Tibial artery (tissue), 4 donors: ENCODE measurements at places on chromosomes 13 and 19.

DNA sequence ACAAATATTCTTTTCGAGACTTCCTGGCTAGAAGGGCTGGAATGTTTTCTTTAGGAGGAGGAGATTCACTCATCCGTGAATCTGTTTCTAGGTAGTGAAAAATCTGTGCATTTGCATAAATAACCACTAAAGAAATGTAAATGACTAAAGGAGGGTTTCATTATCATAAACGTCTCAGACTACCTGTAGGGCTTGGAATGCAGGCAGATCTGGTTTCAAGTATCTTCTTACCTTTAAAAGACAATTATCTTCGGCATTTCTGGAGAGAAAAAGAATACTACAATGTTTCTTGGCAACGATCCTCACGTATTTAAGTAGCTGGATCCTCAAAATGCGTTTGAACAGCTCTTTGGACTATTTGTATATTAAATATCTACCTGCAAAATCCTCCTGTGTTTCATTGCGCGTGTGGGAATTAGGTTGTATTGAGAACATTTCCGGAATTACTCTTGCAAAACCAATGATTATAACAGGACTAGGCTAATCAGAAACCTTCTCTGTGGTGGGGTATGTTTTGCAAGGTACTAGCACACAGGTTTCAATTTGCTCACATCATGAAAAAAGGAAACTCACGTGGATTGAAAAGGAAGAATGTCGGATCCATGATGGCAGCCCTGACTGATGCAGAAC is 291.1 kb upstream of the ARGLU1 start:
- DNase-seq = no peak

DNA sequence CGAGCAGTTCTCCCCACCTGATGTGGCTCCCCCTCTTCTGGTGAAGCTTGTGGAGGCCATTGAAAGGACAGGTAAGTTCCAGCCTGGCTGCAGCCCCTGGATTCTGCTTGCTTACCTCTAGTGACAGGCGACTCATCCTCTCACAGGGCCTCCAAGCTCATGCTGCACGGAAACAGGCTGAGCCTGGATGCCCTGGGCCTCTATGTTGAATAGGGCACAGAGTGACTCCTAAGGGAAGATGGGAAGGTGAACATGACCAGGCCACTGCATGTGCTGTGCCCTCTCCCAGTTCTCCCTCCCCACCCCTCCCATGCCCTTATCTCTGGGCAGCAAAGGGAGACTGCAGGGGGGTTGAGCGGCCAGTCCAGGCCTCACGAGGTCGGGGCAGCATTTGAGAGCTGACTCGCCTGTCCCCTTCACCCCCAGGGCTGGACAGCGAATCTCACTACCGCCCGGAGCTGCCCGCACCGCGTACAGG is 7.6 kb downstream of the PIK3R2 start:
- DNase-seq = no peak

DNA sequence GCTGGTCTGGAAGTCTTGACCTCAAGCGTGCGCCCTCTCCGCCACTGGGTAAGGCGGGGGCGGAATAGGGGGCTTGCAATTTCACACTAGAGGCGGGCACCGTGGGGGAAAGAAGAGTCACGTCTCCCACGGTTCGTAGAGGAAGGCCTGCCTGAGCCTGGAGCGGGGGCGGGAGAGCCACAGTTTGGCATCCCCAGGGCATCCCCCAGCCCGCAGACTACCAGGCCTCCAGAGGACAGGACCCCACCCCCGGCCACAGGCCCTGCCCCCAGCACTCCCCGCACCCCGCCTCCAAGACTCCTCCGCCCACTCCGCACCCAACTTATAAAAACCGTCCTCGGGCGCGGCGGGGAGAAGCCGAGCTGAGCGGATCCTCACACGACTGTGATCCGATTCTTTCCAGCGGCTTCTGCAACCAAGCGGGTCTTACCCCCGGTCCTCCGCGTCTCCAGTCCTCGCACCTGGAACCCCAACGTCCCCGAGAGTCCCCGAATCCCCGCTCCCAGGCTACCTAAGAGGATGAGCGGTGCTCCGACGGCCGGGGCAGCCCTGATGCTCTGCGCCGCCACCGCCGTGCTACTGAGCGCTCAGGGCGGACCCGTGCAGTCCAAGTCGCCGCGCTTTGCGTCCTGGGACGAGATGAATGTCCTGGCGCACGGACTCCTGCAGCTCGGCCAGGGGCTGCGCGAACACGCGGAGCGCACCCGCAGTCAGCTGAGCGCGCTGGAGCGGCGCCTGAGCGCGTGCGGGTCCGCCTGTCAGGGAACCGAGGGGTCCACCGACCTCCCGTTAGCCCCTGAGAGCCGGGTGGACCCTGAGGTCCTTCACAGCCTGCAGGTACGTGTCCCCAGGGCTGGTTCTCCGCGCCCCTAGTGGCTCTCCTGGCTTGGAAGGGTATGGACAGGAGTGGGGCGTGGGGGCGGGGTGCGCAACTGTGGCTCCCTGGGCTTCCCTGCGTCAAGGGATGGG is at the start of gene ANGPTL4:
TSS of gene ANGPTL4 (plus strand) at position 353 of the 969 bp plus-strand sequence. CDS start at position 520, 167 bp downstream.
- DNase-seq = peak; percentile 74

DNA sequence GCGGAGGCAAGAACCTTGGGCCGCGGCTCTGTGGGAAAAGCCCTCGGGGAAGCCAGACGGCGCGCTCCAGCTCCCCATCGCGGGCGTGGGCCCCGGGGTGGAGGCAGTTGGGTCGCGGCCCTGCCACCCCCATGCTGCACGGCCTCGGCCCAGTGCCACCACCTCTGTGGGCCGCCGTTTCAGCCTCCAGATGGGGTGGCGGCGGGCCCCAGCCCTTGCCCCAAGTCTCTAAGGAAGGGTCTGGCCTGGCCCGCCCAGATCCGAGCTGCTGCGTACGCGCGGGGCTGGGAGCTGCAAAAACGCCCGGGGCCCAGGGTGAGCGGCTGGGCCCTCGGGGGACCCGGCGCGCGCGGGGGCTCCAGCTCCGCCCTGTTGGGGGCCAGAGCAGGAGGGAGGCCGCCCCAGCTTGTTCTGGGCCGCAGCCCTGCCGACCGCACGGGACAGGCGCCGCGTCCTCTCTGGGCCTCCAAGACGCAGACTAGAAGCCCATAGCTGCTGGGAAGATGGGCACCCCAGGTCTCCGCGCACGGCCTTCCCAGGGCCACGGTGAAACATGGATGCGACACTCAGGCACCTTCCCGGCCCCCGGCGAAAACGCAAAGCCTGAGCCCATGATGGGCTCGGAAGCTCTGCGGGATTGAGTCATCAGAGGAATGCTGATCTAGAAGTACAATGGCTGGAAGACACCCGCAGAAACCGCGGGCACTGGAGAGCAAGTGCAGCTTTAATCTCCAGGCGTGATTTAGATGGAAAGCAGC is 110.1 kb downstream of the KCTD15 start:
- no peak for DNase-seq

- no peak for DNase-seq
Observed at GRCh38 chr13:49097374-49097773, 121.7 kb downstream of the FNDC3A start.

DNA sequence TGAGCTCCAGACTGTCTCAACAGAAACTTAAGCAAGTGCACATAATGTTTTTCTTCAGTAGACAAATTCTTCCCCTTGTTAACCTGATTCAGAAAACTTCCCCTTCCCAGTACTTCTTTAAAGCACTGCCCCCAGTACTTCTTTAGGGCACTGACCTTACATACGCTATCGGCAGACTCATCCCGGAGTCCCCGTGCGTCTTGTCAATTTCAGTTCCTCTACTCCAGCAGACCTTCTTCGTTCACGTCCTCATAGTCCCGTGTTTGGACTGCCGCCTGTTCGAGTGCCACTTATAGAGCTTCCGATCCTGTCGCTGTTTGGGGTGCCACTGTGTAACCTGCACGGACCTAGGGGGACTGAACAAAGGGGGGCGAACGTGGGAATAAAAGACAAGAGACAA is 29.0 kb downstream of the ZNF627 start:
- no peak for DNase-seq

GRCh38 chr19:16283210-16284061 is 41.2 kb upstream of the KLF2 start:
- DNase-seq = peak; percentile 93
